ENCODE measurements at places on chromosomes 16 and 17.

DNA sequence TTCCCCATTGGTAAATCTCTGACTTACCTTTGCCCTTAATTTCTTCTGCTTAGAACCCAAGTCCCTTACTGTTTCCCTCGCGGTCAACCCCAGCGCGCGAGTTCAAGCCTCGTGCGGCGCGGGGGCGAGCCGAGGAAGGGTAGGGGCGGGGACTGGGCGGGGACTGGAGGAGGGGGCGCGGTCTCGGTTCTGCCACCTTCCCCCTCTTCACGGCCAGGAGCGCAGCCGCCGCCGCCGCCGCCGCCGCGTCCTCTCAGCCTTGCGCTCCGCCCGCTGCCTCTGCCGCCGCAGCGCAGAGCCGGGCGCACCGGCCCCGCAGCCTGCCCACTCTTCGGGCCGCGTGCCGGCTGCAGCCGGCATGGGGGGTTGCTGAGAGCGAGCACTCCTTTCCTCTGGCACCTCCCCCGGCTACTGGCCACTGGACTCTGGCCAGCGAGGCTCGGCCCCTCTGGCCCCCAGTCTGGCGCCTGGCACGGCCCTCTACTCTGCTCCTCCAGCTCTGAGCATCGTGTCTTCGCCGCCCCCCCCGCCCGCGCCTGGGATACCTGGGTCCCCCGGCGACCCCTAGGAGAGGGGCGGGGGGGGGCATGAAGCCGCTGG, at the start of gene RAPGEFL1:
TSS of gene RAPGEFL1 (plus strand) at position 196 of the 600 bp plus-strand sequence. CDS start at position 588, 392 bp downstream.
- DNase-seq: peak; percentile 95

DNA sequence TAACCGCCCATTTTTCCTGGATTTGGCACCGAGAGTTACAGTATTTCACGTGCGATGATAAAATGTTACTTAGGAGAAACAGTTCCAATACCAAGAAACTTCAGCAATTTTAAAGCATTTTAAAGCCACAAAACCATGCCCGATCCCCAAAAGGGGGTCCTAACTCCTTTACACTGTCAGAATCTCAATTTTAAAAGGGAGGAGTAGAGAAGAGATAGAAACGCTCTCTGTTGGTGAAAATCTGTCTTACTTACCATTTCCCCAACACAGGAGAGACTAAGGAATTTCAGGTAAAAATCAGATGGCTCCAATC, 526 bp upstream of the RNASEK start:
- no peak for DNase-seq

GRCh38 chr16:68993885-68994284, 111.6 kb upstream of the HAS3 start:
- no peak for DNase-seq

DNA sequence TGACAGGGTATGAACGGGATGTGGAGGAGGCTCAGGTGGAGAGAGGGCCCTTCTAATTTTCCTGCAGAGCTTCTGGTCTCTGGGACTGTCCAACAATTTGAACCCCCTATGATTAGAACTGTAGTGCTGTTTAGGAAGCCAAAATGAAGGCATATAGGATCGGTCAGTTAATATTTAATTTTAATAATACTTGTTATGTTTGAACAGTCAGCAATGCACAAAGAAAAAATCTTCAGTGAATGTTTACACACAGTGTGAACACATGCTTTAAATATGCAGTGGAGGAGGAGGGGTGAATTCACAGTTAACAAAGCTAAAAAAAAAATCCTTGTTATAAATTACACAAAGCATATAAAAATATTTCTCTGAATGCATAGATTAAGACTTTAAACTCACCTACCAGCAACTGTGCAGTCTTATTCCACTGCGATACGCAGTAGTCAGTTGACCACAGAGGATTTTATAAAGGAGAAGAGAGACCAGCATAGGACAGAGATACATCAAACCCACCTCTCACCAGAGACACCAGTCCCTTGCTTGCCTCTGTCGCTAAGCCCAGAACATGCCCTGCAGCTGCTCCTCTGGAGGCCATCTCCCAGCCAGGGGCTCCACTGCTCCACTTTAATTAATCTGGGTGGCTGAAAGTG, 14.6 kb downstream of the ANKRD40 start:
- no peak for DNase-seq

GRCh38 chr16:22425847-22426246, 51.4 kb upstream of the CDR2 start:
- DNase-seq: no peak

GRCh38 chr16:85928401-85928820, 29.4 kb downstream of the IRF8 start:
- no peak for DNase-seq

DNA sequence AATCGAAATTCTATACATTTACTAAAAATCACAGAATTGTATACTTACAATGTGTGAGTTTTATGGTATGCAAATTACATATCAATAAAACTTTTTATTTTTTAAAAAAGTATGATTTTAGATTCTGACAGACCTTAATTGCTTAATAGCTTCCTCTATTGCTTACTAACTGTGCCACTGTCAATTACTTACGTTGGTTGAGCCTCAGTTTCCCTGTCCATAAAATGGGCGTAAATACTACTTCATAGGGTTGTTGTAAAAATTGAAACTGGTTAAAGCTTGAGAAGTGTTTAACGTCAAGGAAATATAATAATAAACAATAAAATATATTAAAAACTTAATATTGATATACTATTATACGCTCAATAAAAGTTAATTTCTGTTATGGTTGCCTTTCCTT, 203.4 kb downstream of the SHISA9 start:
- DNase-seq: no peak

DNA sequence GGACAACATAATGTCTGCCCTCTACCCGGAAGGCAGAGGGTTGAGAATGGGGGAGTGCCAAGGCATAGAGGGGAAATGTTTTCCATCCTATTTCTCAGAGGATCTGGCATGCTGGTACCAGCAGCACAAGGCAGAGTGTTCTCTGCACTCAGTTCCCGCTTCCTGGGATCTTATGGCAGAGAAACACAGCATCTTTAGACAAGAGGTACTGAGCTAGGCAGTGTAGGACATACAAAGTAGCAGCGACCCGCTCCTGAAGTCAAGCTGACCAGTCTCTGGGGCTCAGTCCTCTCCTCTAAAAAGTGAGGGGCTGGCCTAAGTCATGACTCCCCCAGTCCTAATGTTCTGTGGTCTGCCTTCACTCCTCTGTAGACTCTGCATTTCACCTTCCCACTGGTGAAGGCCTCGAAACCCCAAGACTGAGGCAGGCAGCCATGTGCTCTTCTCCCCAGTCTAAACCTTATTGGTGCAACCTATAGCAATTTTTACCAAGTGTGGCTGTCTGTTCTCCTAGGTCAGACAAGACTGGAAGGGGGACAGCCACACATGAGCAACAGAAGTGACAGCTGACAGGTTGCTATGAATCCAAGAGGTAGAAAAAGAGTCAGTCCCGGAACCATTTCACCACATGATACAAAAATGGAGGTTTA, 11.3 kb upstream of the TSPOAP1 start:
- peak; percentile 4 for DNase-seq

GRCh38 chr16:62450291-62450690, 414.1 kb upstream of the CDH8 start:
- no peak for DNase-seq

DNA sequence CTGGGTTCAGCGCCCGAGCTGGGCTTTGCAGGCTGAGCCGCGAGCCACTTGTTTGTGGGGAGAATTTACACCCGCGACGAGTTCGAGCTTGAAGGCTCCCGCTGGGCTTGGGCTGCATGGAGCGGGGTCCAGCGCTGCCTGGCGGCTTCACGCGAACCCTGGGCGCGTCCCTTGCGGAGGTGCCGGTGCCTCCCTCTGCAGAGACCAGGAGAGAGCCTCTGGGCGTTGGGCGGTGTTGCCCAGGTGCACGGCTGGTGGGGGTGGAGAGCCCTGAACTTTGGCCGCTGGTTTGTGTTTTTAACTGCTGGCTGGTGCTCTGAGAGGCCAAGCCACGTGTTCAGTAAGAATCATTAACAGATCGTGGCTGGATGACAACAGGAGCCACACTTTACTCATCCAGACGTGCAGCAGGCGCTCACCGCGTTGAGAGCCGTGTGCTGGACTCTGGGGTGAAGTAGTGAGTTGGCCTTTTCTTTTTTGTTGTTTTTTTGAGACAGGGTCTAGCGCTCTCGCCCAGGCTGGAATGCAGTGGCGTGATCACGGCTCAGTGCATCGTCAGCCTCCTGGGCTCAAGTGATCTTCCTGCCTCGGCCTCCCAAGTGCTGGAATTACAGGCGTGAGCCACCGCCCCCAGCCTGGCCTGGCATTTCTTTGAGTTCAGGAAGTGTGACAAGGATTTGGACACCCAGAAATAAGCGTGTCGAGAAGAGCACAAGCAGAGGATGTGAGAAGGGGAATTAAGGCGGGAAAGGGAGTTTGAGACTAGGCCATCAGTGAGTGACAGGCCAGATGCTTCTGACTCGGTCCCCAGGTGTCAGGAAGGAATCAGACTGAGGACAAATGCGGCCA, 827 bp downstream of the CDK10 start:
- DNase-seq: no peak

DNA sequence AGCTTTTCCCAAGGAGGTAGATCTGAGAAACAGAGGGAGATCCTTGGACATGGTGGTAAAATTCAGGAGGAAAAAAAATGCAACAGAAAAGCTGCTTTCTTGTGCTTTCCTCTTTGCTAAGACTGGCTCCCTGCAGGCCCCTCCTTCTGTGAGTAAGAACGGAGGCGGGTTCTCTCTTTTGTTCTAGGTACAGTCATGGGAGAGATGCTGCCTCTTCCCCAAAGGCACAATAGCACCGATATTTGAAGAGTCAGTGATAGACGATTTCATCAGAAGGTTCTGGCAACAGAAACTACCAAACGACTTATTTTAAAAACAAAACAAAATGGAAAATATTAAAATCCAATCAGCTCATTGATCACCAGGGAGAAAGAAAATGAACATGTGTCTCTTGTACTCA, 32.6 kb upstream of the KIFC3 start:
- no peak for DNase-seq

DNA sequence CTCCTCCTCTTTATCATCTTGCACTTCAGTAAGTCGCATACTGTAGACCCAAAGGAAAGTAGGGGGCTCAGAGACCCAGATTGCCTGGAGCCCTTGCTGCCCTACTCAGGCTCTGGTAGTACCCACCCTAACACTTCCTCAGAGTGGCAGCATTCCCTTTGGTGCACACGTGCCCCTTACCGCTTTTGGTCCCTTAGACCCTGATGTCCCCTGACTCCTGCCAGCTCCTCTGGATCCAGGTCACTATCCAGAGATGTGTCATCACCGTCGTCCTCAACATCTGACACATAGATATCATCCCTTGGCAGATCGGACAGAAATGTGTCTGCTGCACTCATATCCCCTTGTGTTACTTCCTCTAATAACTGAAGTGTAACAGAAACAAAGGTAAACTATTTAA, 5.4 kb upstream of the PSMC5 start:
- DNase-seq: no peak

DNA sequence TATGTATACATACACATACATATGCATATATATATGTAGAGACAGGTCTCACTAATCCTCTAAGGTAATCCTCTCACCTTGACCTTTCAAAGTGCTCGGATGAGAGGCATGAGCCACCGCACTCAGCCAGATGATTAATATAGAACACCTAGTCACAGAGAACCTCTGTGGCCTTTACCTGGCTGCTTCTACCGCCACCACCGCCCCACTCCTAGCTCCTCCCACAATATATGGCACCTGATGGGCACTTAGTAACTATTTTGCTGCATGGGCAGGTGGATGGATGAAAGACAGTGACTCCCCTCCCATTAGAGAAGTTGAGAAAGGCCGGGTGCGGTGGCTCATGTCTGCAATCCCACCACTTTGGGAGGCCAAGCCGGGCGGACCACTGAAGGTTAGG, 16.7 kb upstream of the ATP2C2 start:
- DNase-seq: no peak

GRCh38 chr17:73411313-73411747, 99.5 kb upstream of the CDC42EP4 start:
- DNase-seq: no peak

- no peak for DNase-seq
These were observed 9.3 kb upstream of the LRRC59 start for GRCh38 chr17:50406578-50406977.

DNA sequence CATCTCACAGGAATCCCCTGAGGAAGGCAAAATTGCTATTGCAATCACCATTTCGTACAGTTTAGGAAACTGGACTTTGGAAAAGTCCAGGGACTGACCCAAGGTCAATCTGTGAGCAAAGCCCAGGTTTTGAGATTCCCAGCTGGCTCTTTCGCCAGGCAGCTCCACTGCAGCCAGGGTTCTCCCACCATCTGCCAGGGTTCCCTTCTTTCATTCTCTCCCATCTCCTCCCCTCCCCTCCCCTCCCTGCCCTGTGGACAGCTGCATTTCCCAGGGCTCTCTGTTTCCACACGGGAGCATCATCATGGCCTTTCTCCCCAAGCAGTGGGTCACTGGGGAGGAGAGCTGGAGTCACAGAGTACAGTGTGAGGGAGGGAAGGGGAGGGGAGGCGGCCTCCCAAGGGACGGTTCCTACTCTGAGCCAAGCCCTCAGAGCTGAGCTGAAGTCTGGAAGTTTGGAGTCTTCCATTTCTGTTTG, 11.9 kb upstream of the GSDMA start:
- no peak for DNase-seq

DNA sequence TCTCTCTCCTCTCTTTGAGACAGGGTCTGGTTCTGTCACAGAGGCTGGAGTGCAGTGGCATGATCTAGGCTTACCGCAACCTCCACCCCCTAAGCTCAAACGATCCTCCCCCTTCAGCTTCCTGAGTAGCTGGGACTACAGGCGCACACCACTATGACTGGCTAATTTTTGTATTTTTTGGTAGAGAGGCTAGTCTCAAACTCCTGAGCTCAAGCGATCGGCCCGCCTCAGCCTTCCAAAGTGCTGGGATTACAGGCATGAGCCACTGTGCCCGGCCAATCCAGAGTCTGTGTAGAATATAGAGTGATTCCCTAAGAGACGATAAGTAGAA, 65.8 kb upstream of the RPH3AL start:
- DNase-seq: no peak

DNA sequence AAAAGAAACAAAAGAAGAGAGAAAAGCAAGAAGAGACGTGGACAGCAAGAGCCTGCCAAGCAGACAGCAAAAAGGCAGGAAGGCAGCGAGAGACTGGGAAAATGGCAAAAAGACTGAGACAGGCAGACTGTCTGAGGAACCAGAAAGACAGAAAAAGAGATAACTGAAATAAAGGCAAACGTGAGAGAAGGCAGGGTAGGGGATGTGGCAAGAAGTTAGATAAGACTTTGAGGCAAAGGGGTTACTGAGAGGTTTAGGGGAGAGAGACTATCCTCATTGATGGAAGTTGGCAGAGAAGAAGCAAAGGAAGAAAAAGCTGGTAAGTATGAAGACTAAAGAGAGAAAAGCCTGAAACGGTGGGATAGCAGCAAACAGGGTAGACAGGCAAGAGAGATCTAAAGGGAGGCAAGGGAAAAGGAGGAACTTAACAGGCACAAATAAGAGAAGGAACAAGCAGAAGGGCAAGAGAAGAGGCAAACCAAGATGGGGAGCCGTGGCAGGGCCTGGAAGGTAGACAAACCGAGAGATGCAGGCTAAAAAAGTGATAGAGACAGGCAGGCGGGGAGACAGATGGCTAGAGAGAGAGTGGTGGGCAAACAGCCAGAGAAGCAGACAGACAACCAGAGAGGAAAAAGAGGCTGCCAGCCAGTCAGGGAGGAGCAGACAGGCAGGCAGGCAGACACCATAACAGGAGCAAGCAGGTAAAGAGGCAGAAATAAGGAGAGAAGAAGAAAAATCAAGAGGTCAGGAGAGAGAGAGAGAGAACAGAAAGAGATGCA, 7.1 kb upstream of the CHD3 start:
- DNase-seq: peak; percentile 65

All from SK-N-SH (cell line).